H7 (cell line): ENCODE measurements at places on chromosomes 16 and 17. TPM values are rescaled to one million over a fixed set of nuclear protein-coding genes. Genes with fewer than 3 reads are reported as not detected.

DNA sequence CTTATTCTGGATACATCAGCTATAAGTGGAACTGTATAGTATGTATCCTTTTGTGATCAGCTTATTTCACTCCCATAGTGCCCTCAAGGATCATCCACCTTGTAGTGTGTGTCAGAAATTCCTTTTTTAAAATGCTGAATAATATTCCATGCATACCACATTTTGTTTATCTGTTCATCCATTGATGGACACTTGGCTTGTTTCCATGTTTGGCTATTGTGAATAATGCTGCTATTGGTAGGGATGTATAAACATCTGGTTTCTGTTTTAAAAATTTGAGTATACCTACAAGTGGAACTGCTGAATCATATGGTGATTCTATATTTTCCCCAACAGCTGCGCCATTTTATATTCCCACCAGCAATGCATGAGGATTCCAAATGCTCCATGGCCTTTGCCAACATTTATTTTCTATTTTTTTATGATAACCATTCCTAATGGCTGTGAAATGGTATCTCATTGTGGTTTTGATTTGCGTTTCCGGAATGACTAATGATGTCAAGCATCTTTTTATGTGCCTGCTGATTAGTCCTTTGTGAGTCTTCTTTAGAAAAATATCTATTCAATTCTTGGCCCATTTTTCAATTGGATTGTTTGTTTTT, 11.6 kb downstream of the RCVRN start:
- DNase-seq, result no peak

Gene HOXB4
- total RNA-seq, result 0.03 TPM in 1 of 2 replicates, not detected in the other

DNA sequence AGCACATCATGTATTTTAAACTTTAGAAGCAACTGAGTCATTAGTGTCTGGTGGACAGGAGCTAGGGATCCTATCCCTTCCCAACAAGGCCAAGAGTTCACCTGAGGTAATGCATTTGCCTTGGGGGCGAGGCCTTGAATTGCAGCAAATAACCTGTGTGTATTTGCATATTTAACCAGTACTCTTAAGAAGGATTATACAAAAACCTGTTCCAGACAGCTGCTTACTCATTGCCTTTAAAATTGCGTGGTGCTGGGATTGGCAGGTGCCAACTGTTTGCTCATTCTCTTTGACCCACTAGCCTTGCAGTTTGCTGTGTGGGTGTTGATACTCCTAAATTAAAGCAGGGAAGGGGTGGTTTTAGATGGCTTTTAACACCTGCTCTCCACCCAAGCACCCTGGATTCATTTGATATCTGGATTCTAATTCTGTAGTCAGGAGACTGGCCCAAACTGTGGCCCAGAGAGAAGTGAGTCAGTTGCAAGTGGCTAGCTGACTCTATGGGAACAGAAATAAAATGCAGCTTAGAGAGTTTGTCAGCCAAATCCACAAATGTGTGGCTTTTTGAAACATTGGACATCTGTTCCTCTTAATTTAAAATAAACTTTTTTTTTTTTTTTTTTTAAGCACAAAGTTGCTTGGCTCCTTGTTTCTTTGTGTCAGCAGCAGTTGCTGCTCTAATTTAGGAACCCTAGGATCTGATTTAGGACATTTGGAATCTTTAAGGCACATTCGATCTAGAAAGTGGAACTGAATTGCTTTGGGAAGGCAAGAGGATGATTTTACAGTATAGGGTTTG, 46.9 kb downstream of the TUBD1 start:
- DNase-seq, result peak; percentile 33

DNA sequence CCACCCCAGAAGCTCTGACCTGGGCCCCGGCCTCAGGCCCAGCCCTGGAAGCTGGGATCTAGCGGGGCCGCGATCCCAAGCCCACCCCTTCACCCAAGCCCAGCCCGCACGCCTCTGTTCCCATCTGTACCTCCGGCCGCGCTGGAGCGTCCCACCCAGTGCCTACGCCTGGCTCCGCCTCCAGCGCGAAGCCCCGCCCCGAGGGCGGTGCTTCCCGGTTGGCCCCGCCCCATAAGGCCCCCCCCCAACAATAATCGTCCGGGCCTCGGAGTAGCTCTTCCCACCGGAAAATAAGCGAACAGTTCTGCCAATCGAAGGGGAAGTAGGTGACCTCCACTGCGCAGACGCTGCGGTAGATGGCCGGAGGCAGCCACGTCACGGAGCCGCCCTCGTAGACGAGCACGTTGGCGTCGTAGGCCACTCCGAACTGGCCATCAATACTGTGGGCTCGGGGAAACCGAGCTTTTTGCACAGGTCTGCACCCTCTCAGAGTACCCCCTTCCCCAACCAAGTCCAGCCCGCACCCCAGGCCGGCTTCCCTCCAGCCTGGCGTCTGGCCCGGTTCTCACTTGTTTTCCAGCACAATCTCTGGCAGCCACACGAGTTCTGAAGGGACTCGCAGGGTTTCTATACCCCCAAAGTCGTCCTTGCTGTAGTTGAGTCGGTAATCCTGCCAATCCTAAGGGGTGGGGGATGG, 1.1 kb downstream of the CHRNE start:
- peak; percentile 87 for DNase-seq

DNA sequence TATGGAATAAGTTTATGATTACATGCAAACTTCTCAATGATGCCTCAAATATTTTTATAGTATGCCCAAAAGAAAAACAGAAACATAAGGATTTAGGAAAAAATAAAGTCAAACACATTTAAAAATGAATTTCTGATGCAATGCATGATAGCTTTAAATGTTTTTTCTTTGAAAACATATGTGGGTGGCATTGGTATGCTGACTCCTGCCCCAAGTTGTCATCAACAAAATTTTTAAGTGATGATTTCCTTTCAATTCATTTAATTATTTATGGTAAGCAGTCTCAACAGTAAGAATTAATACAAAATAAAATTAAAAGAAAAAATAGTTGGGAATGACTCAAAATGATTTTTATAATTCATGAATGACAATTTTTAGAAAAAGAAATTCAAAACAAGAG, 104.9 kb downstream of the CEP112 start:
- DNase-seq, result no peak
